NCI-H2081 treated with DMSO at 0.1 percent for 48 hours (cell line): ENCODE measurements at places on chromosomes 1 and 21.

- no peak for DNase-seq
Observed at GRCh38 chr1:62406576-62406975, 30.3 kb upstream of the USP1 start.

DNA sequence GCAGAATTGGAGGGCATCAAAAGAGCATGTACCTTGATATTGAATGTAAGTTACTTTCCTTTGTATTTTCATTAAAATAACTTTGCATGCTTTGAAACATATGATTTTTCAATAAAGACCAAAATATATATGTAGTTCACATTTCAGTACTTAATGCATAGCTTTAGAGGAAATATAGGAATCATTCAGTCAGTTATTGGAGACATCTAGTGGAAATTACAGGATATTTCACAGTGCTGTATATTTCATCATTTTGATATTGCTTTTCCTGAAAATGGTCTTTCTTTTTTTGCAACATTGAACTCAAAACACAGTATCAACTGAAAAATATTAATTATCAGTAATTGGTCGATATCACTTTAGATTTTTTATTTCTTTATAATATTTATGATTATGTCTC, 375.8 kb downstream of the NCAM2 start:
- DNase-seq: no peak

DNA sequence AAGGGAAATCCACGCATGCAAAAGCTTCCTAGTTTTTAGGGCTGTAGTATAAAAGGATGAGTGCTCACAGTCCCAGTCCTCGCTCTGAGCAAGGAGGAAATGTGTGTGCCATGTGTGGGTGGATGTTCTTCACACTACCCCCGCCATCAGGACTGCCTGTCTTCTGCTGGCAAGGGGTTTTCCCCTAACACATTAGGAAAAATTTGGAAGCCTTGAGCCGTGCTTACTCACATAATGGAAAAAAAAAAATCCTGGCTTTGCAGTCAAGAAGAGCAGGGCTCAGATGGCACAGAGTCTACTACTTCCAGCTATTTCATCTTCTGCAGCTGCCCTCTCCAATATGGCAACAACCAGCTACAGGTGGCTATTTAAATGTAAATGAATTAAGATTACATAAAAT, 363.1 kb downstream of the PLPP3 start:
- DNase-seq: no peak

DNA sequence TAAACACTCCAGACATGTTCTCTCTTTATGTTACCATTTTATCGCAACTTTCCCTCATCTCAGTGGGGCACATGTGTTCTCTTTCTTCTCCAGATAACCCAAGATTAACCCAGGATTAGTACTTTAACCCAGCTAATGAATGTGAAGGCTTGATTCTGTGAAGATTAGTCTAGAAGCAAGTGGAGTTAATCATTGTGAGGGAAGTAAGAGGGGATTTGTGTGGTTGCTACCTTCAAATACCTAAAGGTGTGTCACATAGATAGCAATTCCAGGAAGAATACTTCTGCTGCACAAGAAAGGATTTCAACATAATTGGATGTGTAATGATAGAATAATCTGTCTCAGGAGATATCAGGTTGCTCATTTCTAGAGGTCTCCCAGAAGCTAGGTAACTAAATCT, 327.1 kb downstream of the PBX1 start:
- DNase-seq: no peak

DNA sequence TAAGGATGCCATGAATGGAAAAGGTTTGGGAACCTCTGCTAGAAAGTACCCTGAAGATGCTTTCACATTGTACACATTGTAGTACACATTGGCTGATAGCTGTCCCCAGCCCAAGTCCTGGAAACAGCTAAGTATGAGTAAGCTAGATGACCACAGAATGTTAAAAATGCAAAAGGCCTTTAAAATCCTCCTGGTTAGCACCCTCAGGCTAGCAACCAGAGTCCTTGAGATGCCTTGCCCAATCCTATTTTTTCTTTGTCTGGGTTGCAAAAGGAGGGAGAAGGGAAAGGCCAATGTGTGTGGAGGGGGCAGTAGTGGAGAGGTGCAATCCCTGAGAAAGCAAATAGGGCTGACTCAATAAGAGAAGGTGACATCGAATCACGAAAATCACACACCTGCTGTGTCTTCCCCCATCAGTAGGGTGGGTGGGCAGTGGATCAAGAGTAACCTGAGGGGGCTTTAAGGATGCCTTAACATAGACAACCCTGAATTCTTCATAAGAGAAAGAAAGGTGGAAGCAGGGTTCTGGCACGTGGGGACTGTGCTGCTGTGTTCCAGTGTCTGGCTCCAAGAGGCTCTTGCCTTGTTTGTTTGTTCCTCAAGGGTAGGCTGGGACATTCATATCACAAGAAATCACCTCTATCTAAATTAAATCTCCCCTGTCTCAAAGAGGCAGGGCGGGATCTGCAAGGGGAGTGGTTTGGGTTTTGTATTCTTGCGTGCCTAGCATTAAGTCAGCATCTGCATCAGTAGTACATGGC, 266.2 kb upstream of the PLXNA2 start:
- no peak for DNase-seq

GRCh38 chr1:22275626-22276395, 132.9 kb upstream of the WNT4 start:
- DNase-seq: no peak

DNA sequence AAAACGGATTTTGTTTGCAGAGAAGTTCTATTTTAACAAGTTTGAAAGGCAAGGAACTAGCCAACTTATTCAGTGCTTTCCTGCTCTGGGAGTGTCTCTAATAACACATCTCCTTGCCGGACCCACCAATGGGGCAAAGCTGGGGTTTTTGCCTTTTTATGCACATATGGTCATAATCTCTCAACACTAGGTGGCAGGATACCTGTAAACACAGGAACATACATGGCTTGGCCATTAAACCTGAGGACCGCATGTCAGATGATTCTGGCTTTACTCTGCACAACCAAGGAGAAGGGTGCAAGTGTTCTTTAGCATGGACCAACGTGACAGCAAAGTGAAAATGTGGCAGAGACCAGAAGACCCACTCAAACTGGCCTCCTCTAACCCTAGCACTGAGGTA, 4.9 kb downstream of the TMEM9 start:
- DNase-seq: no peak

GRCh38 chr1:63662056-63662836, 69.0 kb downstream of the PGM1 start:
- no peak for DNase-seq

DNA sequence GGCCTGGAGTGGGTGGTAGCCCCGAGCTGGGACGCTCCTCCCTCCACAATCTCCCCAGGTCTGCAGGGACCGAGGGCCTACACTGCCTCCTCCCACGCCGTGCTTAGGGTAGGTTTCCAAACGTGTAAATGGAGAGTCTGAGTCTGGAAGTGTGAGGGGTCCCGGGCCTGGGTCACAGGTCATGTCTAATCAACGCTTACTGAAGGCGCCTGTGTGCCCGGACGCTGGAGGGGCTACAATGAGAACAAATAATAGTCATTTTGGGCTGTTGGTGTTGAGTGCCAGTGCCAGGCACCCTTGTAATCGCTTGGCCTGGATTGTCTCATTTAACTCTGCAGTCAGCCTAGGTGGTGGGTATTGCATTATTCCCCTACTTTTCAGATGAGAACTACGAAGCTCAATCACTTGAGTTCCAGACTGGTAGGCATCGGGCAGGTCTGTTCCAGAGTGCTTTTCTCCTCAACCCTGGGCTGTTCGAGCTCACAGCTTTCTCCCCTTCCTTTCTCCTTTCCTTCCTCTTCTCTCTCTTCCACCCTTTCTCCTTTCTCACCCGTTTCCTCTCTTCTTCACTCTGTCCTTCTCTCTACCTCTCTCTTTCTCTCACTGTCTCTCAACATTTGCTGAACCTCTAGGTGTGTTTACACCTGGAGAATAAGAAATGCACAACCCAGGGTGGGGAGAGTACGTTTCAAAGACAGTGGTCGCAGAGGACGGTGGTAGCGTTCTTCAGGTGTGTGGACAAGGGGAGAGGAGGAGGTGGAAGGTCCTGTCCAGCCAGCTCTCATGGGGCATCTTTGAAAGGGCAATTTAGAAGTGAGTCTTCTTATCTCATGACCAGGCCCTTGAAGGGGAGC, 883 bp downstream of the SLC66A1 start:
- DNase-seq: no peak
